Stimulated activated CD8-positive, alpha-beta memory T cell treated with anti-CD3 and anti-CD28 coated beads, Interleukin-4, amount 100 ng/mL, for 1 hour (primary cell): ENCODE measurements at places on chromosomes 5 and 9.

GRCh38 chr9:105993116-105993854 is 298.9 kb downstream of the TMEM38B start:
- DNase-seq, result no peak

- no peak for DNase-seq
Measured at GRCh38 chr9:87342743-87343142, 154.9 kb upstream of the DAPK1 start.

DNA sequence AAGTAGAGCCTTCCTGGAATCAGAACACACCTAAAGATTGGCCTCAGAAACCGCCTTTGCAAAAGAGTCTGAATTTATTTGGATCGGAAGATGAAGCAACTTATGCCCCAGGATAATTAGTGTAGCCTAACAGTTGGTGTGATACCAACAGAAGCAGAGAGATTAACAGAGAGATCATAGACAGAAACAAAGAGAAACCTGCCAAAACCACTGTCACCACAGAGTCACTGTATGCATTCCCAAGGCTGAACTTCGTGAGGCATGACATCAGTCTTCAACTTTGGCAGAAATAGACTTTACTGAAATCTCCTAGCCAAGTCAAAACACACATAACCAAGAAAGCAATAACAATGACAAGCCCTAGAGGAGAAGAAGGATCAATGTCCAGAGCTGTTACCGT is 361.8 kb downstream of the ELAVL2 start:
- DNase-seq, result no peak

DNA sequence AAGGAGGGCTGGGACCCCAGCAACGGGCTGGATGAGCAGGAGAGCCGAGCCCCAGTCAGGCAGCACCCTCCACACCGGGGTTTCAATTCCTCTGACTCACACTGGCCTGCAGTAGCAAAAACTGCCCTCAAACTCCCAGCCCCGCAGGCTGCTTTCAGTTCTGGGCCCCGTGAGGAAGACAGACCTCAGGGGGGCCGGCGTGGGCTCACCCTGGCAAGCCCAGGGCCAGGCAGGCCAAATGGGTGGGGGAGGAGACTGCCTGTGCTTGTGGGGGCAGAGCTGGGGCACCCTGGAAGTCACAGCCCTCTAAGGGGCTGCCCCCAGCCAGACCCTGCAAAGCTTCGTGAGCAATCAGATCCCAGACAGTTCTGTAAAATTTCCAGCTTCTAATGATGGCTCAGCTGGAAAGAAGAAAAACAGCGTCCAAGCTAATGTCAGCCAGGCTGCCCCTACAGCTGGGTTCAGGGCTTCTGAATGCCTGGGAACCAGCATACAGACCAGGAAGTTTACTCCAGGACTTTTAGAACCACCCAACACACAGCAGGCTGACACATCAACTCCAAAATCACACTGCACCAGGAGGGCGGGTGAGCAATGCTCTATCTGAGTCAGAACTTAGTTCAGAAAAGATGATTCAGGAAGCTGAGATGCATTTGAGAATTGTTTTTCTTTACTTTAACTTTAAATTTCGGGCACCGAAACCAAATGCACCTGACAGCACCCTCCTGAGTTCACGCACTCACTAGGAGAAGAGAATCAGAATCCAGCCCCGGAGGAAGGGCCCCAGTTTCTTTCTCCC is 34.7 kb downstream of the LPCAT1 start:
- no peak for DNase-seq

- DNase-seq, result no peak
Measured at GRCh38 chr5:120507197-120507596, 43.1 kb downstream of the PRR16 start.

GRCh38 chr5:8050616-8051175 is 181.7 kb downstream of the MTRR start:
- DNase-seq, result no peak

GRCh38 chr9:22103685-22104575 is 94.8 kb upstream of the CDKN2B start:
- DNase-seq, result no peak

DNA sequence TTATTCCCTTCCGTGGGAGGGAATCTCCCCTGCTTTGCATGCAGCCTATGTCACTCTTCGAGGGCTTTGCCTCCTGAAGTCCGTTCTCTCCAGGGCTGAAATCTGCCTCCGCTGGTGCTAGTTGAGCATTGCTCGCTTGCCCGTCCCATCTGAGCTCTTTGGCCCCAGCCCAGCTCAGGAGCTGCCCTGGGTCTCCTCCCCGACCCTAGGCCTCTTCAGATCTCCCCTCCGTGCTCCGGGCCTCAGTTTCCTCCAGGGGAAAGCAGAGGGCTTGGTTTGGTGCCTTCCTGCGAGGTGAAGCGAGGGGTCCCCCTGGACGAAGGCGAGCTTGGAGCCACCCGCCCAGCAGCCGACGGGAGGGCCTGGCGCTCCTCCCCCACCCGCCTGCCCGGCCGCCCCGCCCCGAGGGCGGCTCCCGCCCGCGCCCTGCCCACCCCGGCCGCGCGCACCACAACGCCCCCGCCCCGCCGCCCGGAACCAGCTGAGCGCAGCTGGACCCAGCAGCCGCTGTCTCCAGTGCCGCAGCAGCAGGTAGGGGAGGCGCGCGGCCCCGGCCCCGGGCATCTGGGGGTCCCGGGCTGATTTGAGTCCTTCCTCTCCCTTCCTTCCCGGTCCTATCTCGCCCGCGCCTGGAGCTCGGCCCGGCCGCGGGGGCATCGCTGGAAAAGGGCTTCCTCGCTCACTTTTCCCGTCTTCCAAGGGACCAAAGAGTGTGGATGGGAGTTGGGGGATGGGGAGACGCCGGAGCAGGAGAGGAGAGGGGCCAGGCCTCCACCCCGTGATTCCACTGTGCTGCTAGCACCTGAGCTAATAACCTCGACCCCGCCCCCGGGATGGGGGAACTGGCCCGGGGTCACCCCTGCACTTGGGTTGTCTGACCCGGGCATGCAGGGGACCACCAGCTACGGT is at the start of gene GSN:
Gene GSN (plus strand): TSS at position 474 of the 909 bp plus-strand sequence. CDS start 33,810 bp downstream, outside the sequence.
- DNase-seq, result peak; percentile 9

- no peak for DNase-seq
Measured at GRCh38 chr5:43044181-43044914, 4.2 kb upstream of the ANXA2R start.

DNA sequence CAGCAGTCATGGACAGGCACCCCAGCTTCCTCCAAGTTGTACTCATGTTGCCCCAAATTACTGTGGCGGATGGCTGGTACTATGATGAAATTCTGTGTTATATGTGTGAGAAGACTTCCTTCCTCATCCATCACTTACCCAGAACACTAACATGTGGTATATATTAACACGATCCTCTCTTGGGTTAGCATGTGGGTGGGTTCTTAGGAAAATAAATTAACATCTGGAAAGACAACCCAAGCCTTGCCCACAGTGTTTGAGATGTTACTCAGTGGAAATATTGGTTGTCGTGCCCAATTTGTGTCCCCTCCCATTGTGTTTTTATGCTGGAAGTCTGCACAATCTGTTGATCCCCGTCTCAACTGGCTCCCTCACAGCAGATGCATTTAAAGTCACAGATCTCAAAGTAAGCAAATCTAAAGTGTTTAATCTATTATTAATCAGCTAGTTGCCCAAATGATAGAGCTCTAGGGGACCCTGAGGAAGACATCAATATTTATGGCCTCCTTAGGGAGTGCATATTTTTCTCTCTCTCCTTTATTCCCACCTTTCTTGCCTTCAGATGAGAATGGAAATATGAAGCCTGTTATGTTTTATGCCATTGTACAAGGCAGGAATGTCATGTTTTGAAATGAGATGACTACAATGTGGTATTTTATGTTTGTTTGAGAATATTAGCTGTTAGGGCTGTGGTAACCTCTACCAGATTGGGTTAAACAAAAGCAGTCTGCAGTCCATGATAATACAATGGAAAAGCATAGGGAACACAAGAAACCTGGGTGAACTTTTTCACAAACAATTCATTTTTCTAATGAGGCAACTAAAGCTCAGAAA is 93.9 kb downstream of the GRIA1 start:
- DNase-seq, result no peak

DNA sequence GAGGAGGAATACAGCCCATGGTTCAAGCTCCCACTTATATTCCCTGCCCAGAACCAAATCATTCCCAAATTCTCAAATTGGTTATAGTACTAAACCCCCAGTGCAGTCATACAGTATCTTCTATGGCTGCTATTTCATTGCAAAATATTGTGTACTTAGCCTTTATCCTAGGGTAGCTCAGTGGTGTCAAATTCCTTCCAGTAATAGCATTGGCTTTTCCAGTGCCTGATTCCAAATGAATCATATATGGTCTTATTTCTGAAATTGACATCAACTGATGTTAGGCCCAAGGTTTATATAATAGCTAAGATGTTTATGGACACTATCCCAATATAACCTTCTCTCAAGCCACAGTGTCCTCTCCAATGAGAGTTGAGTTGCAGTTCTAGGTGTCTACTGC is 256.7 kb downstream of the NDUFS4 start:
- DNase-seq, result no peak
